Testis (tissue), 5 donors: ENCODE measurements at places on chromosomes 16 and 17. TPM values are rescaled to one million over a fixed set of nuclear protein-coding genes. Genes with fewer than 3 reads are reported as not detected.
A peak's percentile ranks its signal among the peaks of the same experiment; 100 is the strongest.

- peaks cover 83% of the 10 kb centered on the region for H3K4me1 ChIP-seq
- peak; percentile 57 for DNase-seq
- H3K4me3 ChIP-seq, result no peak overlapping the region
- peak overlapping the region; percentile 74 for H3K27ac ChIP-seq
- H3K27me3 ChIP-seq, result no peaks in the 10 kb centered on the region
Observed at GRCh38 chr16:85365120-85365519, 248.0 kb upstream of the GSE1 start.

Gene CHST4
- total RNA-seq, result not detected

Gene RPTOR
- 56.6 TPM for total RNA-seq

Gene BAIAP2
- total RNA-seq, result 67.3 TPM

Gene NPIPA8
- 6.6 TPM for total RNA-seq

Gene HBM
- 3.7 TPM for total RNA-seq

DNA sequence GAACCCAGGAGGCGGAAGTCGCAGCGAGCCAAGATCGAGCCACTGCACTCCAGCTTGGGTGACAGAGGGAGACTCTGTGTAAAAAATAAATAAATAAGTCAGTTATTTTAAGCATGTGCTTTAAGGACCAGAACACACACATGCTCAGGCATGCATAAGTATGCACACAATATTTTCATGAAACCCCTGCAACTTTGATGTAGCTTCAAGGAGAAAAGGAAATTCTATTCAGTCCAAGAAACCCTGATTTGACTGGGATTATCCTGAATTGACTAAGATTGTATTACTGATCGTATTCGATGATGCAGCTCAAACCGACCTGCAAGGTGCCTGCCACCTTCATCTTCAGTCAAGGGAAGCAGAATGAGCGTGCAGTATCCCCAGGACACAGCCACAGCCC, 841 bp downstream of the TEKT5 start:
- H3K27me3 ChIP-seq, result no peaks in the 10 kb centered on the region
- no peaks in the 10 kb centered on the region for H3K36me3 ChIP-seq
- no peak overlapping the region for H3K4me3 ChIP-seq
- no peak overlapping the region for H3K27ac ChIP-seq
- DNase-seq, result no peak
- no peaks in the 10 kb centered on the region for H3K4me1 ChIP-seq

DNA sequence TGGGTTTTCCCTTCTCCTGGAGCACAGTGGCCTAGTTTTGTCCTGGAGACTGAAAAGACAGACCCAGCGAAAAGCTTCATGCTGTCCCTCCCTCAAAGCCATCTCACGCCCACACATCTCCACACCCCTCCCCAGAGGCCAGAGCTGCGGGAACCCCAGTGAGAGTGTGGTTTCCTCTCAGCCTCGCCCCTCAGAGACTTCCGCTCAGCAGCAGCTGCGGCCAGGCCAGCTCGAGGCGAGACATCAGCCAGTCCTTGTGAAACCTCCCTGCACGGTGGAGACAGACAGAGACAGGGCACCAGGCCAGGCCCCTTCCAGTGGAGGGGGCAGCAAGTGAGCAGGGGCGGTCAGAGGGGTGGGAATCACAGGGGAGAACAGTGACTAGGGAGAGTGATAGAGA, 77.0 kb upstream of the TNRC6C start:
- peaks cover 25% of the 10 kb centered on the region for H3K4me1 ChIP-seq
- no peak overlapping the region for H3K4me3 ChIP-seq
- no peaks in the 10 kb centered on the region for H3K27me3 ChIP-seq
- no peaks in the 10 kb centered on the region for H3K36me3 ChIP-seq

DNA sequence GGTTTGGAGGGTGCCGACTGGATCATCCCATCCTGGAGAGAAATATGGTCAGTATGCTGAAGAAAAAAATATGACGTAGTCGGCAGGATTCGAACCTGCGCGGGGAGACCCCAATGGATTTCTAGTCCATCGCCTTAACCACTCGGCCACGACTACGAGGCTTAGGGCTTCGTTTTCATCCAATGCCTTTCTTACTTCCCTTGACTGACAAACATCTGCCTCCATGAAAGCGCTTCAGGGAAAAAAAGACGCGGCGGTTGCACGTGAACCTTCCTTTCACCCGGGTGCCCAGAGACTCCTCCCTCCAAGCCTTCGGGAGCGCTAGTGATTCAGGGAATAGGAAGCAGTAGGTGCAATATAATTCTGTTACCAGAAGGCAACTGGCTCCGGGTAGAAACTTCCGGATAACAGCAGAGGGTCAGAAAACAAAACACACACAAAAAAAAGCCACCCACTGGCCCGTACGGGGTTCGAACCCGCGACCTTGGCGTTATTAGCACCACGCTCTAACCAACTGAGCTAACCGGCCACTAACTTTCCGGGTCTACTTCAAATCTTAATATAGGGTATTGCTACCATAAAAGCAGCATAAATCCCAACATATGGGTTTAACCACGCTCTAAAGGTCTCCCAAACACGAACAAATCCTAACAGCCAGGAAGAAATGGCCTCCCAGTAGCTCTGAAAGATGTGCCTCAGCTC, 16.3 kb upstream of the AURKB start:
- peak; percentile 80 for DNase-seq
- H3K4me3 ChIP-seq, result peak overlapping the region; percentile 4
- H3K27me3 ChIP-seq, result no peaks in the 10 kb centered on the region
- peaks cover 15% of the 10 kb centered on the region for H3K4me1 ChIP-seq

Gene OSGIN1
- 12.3 TPM for total RNA-seq

Gene KRT39
- total RNA-seq, result not detected

Gene ABCC6
- 0.87 TPM for total RNA-seq

GRCh38 chr17:64788286-64789060, 126.4 kb upstream of the SMURF2 start:
- no peaks in the 10 kb centered on the region for H3K36me3 ChIP-seq
- no peak for DNase-seq
- H3K27me3 ChIP-seq, result no peaks in the 10 kb centered on the region

DNA sequence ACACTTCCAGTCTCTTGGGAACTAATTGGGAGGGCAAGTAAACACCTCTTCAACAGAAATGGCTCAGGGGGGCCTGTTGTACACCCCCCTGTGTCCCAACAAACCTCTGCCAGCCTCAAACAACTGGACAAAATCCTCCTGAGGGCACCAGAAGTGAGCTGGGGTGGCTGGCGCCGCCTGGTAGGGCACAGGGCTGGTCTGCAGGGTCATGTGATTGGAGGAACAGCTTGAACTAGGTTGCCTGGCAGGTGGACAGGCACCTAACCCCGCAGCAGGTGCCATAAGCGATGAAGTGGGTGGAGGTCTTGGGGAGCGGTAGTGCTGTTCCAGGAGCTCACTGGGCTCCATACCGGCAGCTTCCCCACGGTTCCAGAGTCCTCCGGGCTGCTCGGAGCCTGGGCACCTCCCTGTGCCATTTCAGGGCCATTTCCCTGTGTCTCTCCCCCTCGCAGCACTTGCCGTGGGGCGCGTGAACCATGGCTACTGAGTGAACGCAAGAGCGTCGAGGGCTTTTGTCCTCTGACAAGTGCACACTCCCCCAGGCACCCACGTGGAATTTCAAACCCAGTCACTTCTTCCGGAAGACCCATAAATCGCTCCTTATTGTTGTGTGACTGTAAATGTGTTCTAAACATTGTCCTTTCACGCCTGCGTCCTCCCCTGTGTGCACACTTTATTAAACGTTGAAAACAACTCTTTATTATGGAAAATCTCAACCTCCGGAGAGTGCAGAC, 101.5 kb downstream of the SEC14L1 start:
- no peak for DNase-seq
- H3K27me3 ChIP-seq, result no peaks in the 10 kb centered on the region
- H3K4me1 ChIP-seq, result peaks cover 3% of the 10 kb centered on the region
- no peaks in the 10 kb centered on the region for H3K36me3 ChIP-seq
- no peak overlapping the region for H3K27ac ChIP-seq
- no peak overlapping the region for H3K4me3 ChIP-seq

Gene TUBG2
- 50.4 TPM for total RNA-seq

- no peak for DNase-seq
- peaks cover 13% of the 10 kb centered on the region for H3K4me1 ChIP-seq
- no peaks in the 10 kb centered on the region for H3K27me3 ChIP-seq
- H3K27ac ChIP-seq, result peak overlapping the region; percentile 76
- H3K36me3 ChIP-seq, result no peaks in the 10 kb centered on the region
- peak overlapping the region; percentile 89 for H3K4me3 ChIP-seq
Observed at GRCh38 chr16:81036751-81037350, 1.2 kb downstream of the ATMIN start.

DNA sequence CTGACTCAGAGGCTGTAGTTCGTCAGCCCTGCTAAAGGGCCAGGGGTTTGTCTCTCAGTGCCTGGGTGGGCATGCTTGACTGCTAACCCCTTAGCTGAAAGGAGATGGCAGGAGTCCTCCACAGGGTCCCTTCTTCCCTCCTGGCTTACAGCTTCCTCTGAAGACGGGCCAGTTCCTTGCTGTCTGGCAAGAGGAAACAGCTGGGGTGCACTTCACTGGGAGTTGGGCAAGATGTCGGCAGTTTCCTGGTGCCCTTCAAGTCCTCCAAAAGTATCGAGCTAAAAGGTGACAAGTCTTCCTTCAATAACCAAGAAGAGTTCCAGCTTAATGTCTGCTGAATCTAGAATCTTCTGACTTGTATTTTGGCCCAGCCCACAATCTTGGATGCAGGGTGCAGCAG, 23.4 kb downstream of the NUP85 start:
- no peak overlapping the region for H3K27ac ChIP-seq
- DNase-seq, result no peak
- no peak overlapping the region for H3K4me3 ChIP-seq
- H3K4me1 ChIP-seq, result no peaks in the 10 kb centered on the region
- no peaks in the 10 kb centered on the region for H3K27me3 ChIP-seq

DNA sequence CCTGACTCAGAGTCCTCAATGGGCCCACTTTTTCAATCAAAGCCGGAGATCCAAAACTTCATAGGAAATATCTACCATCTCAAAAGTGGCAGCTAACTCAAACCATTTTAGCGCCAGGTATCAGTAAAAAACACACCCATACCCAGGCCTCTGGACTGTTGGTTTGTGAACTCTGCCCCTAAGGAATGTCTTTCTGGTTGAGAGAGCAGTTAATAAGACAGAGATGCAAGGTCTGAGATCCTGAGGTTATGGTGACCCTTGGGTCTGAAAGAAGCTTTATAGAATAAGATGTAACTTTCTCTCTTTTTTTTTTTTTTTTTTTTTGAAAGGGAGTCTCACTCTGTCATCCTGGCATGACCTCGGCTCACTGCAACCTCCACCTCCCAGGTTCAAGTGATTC, 350.5 kb downstream of the SOX9 start:
- H3K27ac ChIP-seq, result no peak overlapping the region
- no peaks in the 10 kb centered on the region for H3K27me3 ChIP-seq
- no peak for DNase-seq
- no peak overlapping the region for H3K4me3 ChIP-seq
- H3K36me3 ChIP-seq, result no peaks in the 10 kb centered on the region

- peaks cover 9% of the 10 kb centered on the region for H3K4me1 ChIP-seq
- DNase-seq, result peak; percentile 83
- no peaks in the 10 kb centered on the region for H3K27me3 ChIP-seq
- H3K27ac ChIP-seq, result no peak overlapping the region
- H3K36me3 ChIP-seq, result no peaks in the 10 kb centered on the region
Observed at GRCh38 chr17:49407981-49408501, 6.6 kb downstream of the PHB1 start.

DNA sequence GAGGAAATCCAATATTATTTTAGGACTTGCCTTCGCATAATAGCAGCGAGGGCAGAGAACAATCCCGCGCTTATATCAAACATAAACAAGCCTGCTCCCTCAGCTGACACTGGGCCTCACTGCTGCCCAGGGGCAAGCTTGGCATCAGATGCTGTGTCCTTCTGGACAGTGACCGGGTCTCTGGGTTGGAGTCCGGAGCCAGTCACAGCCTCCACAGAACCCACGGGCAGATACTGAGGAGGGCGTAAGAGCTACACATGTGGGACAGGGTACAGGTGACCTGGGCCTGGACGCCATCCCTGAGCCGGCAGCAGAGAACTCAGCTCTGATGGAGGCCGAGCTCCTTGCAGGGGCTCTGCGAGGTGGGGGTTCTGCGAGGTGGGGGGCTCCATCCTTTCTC, 14.7 kb upstream of the ZNF469 start:
- no peak overlapping the region for H3K27ac ChIP-seq
- H3K36me3 ChIP-seq, result no peaks in the 10 kb centered on the region
- H3K27me3 ChIP-seq, result no peaks in the 10 kb centered on the region
- no peak overlapping the region for H3K4me3 ChIP-seq
- DNase-seq, result no peak

DNA sequence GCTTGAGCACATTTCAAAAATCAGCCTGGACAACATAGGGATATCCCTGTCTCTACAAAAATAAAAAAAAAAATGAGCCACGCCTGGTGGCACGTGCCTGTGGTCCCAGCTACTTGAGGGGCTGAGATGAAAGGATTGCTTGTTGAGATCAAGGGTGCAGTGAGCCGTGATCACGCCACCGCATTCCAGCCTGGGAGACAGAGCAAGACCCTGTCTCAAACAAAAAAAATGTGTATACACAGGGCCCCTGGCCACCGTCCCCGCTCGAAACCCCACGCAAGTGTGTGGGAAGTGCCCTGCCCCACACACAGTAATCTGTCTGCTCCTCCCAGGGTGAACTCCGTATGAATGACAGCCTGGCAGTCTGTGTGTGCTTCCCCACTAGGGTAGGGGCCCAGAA, 93.0 kb upstream of the RPL38 start:
- H3K4me1 ChIP-seq, result no peaks in the 10 kb centered on the region
- H3K4me3 ChIP-seq, result no peak overlapping the region
- H3K27me3 ChIP-seq, result no peaks in the 10 kb centered on the region

DNA sequence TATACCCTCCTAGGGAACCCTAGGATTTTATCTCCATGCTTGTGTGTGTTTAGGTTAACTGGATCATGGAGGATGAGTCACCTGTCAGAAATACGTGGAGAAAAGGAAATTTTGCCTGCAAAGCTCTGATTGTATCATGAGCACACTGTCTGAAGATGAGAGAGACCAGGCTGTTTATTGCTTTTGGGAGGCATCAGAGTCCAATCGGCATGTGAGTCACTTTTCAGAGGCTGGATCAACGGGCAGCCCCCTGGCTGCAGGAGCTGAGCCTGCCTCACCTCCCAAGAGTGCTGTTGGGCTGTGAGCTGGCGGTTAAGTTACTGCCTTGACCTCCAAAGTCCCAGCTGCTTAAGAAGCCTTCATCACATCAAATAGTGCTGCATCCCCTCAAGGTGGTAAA, 41.5 kb upstream of the MED9 start:
- no peaks in the 10 kb centered on the region for H3K27me3 ChIP-seq
- H3K4me3 ChIP-seq, result no peak overlapping the region
- no peaks in the 10 kb centered on the region for H3K36me3 ChIP-seq
- H3K4me1 ChIP-seq, result no peaks in the 10 kb centered on the region

GRCh38 chr17:35174835-35175334, 19.3 kb downstream of the SLC35G3 start:
- no peak overlapping the region for H3K27ac ChIP-seq
- no peak for DNase-seq
- H3K4me3 ChIP-seq, result no peak overlapping the region
- H3K4me1 ChIP-seq, result no peaks in the 10 kb centered on the region
- H3K27me3 ChIP-seq, result no peaks in the 10 kb centered on the region
- H3K36me3 ChIP-seq, result no peaks in the 10 kb centered on the region

Gene NKD1
- 14.4 TPM for total RNA-seq
